ENCODE measurements at places on chromosomes 12 and 14. TPM values are rescaled to one million over a fixed set of nuclear protein-coding genes. Genes with fewer than 3 reads are reported as not detected.
A peak's percentile ranks its signal among the peaks of the same experiment; 100 is the strongest.

Gene LRRK2
- total RNA-seq, result 23.6 TPM

GRCh38 chr14:100755649-100756048 is 29.0 kb downstream of the DLK1 start:
- DNase-seq, result no peak

DNA sequence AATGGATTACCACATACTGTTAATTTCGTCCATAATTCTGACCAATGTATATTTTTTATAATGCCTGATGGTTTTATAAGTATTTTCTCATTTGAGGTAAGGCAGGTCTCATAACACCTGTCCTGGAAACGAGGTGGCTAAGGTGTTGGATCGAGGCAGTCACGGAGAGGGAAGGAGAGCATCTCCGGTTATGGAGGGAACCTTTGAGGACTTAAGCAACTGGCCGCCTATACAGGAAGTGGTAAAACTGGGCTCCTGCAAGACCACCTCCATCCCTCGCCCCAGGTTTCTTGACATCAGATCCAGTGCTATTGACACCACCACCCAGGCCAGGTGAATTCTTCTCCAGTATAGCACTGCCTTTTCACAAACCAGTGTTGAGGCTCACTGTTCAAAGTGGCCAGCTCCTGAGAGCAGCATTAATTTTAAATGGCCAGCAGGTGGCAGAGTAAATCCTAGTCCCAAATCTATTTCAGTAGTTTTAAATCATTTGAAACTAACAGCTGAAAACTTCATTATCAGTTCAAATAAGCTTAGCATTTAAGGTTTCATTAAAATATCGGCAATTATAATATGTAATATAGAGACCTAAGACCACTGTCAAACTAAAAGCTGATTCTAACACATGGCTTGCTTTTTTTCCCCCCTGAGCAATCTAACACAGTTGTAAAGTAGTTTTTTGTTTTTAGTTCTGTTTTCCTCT is 100.8 kb downstream of the PPM1A start:
- DNase-seq, result peak; percentile 61

GRCh38 chr12:86723326-86723725 is 467.1 kb upstream of the MGAT4C start:
- no peak for DNase-seq

DNA sequence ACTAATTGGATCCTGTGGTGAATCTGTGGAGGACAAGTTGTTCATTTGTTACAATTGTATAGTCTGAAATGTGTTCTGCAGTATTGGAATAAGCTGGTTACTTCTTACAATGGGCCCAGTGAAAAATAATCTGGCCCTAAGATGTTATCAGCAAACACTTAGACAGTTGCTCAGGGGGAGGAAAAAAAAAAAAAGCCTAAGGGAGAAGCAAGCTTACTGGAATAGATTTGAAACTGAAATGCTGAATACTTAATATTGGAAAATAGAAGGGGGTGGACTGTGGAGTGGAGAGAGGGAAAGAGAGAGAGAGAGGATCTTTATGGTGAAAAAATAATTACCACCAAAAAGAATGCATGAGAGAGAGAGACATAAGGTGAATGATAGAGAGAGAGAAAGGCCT is 4.0 kb downstream of the FOXG1 start:
- DNase-seq, result no peak

Gene RD3L
- total RNA-seq, result not detected

DNA sequence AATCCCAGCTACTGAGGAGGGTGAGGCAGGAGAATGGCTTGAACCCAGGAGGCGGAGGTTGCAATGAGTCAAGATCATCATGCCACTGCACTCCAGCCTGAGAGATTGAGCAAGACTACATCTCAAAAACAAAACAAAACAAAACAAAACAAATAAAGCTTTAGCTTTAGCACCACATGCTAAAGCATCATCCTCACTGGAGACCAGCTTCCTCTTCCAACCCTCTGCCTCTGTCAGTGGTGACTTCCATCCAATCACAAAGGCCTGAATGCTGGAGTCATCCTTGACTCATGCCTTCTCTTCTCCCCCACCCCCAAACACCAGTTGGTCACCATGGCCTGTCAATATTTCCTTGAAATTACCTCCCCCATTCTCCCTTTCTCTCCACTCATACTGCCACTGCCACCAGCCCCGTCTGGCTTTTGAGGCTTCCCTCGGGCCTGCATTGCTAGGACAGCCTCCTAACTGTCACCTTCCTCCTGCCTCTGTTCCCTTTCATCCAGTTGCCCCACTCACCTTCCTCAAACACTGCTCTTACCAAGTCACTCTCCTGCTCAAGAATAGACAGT is 1.4 kb downstream of the ZNF385A start:
- DNase-seq, result no peak

Gene SERPINA3
- 196 TPM for total RNA-seq

DNA sequence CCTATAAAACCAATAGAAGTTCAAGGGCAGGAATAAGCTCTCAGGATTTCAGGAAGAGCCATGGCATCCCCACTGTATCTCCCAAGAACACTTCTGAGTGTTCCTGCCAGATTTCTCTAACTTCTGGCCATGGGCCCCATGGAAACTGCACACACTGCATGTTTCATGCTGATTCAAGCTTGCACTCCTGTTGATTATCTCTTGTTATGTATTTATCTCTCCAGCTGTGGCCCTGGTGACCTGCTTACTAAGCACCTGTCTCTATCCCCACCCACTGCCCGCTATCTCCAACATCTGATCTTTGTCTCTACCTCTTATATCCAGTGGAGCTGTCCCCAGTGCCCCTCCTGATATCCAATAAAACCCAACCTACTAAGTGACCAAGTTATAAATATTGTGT is 285.3 kb downstream of the PDZRN4 start:
- DNase-seq, result no peak

DNA sequence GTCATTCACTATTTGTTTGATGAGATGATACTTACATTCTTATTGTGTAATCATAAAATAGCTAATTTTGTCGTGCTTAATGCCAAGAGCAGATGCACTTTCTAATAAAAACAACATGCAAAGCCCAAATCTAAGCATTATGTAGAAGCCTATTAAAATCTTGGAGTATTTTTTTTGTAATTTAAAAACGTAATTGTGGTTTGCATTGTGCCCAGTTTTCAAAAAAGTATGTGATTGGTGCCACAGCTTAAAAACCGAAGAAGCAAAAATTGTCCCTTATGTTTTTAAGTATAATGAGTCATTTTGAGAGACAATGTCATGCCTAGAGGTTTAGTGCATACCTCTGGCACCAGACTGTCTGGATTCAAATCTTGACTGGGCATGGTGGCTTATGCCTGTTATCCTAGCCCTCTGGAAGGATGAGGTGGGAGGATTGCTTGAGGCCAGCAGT is 464.8 kb upstream of the RGS6 start:
- DNase-seq, result no peak

DNA sequence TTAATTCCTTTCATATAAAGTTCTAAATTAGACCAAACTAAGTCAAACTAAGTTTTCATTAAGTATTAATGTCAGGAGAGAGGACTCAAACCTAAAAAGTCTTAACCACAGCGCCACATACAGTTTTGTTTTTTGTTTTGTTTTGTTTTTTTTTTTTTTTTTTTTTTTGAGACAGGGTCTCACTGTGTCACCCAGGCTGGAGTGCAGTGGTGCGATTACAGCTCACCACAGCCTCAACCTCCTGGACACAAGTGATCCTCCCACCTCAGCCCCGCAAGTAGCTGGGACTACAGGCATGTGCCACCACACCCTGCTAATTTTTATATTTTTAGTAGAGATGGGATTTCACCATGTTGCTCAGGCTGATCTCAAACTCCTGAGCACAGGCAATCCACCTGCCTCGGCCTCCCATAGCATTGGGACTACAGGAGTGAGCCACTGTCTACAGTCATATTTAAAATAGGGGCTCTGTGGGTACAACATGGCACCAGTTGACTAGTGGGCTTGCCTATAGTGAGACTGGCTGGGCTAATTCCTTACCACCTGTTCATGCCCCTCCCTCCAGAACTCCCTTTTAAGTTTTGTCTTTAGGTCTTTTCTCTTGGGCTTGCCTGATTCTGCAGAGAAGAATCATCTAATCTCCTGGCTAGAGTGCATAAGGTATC is 110.2 kb downstream of the PPP2R5E start:
- no peak for DNase-seq

Data from SK-MEL-5 (cell line).